ENCODE measurements at places on chromosomes 6 and 20.
A peak's percentile ranks its signal among the peaks of the same experiment; 100 is the strongest.

GRCh38 chr6:88548891-88549505 lies 382.9 kb upstream of the CNR1 start:
- DNase-seq: no peak

DNA sequence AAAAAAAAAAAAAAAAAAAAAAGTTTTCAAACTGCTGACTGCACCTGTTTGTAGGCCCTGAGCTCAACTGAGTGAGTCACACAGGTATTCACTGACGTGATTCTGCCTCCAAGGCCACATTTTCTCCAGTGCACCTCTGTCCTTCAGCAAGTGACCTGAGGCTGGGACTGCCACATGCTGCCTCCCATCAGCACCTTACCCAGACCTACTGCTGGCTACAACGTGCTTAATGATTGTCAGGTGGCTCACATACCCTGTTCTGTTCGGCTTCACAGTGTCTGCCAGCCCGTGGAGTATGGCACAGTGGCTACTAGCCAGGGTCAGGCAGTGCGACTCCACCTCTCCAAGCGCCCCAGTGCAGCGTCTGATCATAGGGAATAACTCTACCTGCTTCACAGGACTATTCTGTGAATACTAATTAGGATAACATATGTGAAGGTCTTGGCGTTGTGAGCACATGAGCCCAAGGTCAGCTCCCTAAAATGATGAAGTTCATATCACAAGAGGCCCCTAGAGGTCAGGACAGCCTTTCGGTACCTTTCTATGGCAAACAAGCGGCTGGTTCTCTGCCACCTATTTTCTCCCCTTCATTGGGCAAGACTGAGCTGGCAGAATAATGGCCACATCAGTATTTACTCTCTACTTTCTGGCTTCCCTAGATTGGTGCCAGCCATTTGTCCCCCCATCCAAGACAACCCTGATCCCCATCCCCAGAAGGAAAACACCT lies 28.1 kb downstream of the RIPOR3 start:
- DNase-seq: no peak

DNA sequence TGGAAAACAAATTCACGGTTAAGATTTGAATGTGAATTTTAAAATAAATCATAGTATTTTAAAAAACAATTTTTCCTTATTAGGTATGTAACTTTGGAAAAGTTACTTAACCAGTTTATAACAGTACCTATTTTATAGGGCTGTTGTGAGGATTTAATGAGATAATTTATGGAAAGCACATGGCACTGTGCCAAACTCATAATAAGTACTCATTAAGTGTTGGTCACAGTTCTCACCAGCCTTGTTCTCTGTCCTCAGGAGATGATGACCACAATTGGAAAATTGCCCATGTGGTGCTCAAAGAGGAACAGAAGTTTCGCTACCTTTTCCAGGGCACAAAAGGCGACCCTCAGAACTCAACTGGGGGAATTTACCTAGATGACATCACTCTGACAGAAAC lies 39.6 kb downstream of the MEP1A start:
- no peak for DNase-seq

DNA sequence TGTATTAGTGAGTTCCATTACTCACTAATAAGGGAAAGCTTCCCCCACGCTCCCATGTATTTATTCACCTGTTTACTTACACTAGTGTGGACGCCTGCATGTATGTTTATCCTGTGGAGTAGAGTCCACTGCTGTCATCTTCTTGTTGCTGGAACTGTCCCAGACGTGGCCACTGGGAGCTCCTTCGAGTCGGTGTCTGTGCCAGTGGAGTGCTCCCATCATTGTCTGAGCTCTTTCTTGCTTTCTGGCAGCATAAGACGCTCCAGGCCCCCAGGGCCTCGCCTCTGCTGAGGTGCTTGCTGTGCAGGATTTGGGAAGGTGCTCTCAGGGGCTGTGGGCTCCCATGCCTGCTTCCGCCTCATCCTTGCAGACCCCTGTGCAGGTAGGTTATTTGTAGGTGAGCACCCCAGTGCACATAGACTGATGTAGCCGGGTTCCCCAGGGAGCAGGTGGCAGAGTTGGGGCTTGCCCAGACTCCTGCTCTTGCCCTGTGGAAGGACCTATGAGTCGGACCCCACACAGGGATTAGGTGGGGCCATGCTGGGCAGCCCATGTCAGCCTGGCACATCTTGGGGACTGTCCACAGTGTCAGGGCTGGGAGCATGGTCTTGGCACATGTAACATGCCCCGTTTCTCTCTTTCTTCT lies 16.6 kb downstream of the PHACTR3 start:
- no peak for DNase-seq

DNA sequence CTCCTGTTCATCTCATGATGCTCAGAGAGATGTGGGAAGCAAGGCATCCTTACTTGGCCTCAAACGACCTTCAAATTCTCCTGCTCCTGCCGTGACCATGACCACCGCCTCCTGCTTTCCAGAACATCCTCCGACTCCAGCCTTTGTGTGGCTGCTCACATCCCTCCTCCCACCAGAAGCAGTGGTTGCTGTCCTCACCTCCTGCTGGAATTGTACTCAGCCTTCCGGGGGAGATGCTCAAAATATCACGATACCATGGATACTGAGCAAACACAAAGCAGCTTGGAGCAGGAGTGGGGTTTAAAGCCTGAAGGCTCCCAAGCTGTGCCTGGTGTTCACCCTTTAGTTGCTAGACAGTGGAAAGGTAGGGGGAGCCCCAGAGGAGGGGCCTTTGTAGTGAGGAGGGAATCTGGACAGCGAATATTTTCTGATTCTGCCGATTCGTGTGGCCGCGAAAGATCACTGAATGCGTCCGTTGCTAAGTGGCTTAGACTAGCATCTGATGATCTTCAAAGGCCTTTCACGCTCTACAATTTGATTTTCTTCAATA lies 9.3 kb upstream of the DUSP22 start:
- no peak for DNase-seq

DNA sequence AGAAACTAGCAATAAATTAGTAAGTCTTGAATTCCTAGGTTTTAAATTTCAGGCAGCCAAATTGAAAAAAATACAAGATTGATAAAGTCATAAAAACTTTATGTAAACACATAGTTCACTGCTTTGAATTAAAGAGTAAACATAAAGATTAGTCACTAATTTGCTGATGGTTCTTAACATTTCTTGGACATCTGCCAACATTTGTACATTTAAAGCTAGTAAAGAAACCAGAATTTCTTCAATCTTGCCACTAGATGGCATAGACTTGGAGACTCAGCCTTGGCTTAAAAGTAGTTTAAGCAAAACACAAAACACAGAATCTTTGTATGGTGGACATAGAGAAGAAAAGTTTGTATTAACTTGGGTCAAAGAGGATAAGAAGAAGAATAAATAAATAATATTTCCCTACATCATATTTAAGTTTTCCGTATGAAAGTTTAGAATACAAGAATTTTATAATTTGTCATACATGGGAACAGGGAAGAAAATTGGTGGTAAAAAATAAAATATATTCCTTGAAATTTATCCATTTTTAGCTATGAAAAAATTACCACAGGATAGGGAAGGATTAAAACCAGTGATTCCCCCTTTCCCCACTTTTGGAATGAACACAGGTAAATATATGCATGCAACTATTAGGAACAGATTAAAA lies 41.7 kb upstream of the FAM135A start:
- DNase-seq: peak; percentile 55

GRCh38 chr20:56429502-56429901 lies 17.4 kb downstream of the CASS4 start:
- DNase-seq: no peak

DNA sequence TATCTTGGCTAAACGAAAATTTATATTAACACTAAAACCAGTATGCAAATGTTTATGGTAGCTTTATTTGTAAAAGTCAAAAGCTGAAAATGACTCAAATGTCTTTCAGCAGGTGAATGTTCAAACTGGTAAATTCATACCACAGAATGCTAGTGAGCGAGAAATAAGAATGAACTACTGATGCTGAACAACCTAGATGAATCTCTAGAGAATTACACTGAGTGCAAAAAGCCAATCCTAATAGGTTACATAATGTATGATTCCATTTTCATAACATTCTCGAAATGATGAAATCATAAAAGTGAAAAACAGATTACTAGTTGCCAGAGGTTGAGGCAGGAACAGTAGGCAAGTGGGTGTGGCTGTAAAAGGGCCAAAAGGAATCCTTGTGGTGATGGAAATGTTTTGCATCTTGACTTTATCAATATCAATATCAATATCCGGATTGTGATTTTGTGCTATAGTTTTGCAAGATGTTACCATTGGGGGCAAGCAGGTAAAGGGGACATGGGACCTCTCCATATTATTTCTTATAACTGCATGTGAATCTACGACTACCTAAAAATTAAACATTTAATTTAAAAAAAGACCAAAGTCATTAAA lies 26.1 kb downstream of the ZNF311 start:
- DNase-seq: no peak

Measured in midbrain (tissue), 1 donor.